ENCODE measurements at places on chromosomes 11 and 22.

- DNase-seq, result peak; percentile 5
Measured at GRCh38 chr11:105000167-105000566, 22.8 kb downstream of the CASP5 start.

DNA sequence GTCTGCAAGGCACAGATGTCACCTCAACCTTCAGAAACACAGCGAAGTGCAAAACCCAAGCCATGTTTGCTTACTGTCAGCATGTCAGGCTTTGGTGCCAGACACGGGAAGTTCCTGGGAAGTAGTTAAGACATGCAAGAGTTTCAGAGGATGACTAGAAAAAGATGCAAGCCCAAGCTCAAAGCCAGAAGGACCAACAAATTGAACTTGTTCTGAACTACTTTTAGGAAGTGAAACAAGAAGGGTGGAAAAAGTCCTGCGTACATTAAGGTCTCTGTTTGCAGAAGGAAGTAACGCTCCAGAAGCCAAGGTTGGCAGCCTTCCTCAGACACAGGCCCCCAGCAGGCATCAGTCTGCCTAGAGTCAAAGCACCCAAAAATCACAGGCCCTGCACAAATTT, 2.6 kb downstream of the AP1B1 start:
- DNase-seq, result no peak

- no peak for DNase-seq
Measured at GRCh38 chr22:46357711-46358520, 22.4 kb downstream of the TRMU start.

GRCh38 chr11:48193876-48194275, 22.7 kb upstream of the OR4B1 start:
- DNase-seq, result no peak

DNA sequence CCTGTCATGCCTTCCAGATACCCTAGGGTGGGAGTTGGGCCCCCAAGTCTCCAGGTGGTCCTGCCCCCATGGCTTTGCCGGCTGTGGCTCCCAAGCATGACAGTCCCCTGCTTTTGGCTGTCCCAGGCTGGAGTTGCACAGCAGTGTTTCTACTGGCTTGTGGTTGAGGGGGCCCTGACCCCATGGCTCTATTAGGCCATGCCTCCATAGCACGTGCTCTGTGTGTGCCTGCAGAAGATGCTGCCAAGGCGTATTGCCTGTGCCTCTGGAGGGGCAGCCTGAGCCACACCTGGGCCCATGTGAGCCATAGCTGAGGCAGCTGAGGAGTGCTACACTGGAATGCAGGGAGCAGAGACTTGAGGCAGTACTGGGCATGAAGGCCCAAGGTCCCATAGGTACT, 25.4 kb upstream of the CD81 start:
- no peak for DNase-seq

DNA sequence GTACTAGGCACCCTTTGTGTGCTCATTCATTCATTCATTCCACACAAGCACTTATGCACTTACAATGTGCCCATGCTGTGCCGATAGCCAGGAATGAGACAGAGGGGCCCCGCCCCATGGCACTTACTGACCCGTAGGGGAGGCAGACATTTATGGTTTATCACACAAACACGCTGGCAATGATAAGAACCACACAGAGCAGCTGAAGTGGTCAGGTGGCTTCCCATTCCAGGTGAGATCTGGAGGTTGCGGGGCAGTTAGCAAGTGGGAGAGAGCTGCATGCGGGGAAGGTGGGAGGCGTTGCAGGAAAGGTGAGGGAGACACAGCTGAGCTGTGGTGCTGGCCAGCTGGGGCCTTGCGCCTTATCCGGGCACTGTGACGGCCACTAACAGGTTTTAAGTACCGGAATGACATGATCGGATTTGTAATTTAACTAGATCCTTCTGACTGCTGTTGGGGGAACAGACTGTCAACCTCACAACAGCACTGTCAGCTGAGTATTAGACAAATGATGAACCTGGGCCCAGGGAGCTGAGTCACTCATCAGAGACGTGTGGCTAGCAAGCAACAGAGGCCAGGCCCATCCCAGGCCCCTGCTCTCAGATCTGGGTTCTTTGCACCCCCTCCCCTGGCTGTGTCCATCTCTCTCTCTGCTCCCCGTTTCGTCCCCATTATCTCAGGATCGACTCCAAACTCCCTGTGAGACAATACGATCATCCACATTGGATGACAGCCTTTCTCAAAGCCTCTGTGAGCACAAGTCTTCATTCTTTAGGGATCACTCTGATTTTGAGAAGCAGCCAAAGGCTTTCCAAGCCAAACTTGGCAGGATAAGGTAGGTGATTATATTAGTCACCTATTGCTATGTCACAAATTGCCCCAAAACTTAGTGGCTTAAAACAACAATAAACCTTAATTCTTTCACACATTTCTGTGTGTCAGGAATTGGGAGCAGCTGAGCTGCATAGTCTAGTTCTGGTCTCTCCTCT, 28.4 kb downstream of the RASD2 start:
- no peak for DNase-seq
